Activated CD4-positive, CD25-positive, alpha-beta regulatory T cell treated with anti-CD3 and anti-CD28 coated beads, Interleukin-2, amount 50 U/mL, for 24 hours (primary cell): ENCODE measurements at places on chromosomes 7 and 10.

- no peak for ATAC-seq
Measured at GRCh38 chr7:20816372-20816959, 29.8 kb upstream of the SP8 start.

DNA sequence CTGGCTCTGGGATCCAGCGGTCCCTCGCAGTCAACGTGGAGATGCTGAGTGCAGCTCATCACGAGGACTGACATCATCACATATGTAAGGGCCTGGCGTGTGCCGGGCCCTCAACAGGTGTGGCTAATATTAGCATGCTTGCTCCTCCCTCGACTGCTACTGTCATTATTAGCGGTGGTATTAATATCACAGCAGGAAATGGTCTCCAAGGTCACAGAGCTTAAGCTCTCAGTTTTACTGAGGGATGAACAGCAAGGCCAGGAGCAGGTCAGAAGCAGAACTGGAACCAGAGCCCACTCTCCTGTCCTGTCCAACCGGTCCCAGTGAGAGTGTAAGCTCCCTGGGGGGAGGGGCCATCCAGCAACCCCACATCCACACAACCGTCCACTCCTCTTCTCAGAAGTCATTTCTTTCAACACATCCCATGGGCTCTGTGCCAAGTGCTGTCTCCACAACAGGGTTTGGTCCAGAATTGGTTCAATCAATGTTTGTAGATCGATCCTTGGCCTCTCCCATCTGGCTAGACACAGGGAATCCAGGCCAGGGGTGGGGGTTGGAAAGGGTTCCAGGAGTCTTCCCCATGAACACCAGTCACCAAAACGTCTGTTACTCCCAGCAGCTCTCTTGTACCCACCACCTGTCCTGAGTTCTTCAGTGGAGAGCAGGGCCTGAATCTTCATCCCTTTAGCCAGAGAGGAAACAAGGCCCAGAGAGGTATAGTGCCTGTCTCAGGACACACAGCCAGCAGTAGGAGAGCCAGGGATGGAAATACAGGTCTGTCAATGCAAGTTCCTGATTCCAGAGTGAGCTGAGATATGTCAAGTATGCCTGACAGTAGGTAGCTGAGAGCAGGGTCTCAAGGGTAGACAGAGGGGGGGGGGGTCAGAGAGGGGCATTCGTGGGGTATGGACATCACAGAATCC is 45.3 kb upstream of the ZMIZ1 start:
- no peak for ATAC-seq

GRCh38 chr7:129739427-129739826 is 127.9 kb downstream of the NRF1 start:
- no peak for ATAC-seq

GRCh38 chr7:131400681-131401176 is 73.1 kb downstream of the MKLN1 start:
- ATAC-seq: no peak

DNA sequence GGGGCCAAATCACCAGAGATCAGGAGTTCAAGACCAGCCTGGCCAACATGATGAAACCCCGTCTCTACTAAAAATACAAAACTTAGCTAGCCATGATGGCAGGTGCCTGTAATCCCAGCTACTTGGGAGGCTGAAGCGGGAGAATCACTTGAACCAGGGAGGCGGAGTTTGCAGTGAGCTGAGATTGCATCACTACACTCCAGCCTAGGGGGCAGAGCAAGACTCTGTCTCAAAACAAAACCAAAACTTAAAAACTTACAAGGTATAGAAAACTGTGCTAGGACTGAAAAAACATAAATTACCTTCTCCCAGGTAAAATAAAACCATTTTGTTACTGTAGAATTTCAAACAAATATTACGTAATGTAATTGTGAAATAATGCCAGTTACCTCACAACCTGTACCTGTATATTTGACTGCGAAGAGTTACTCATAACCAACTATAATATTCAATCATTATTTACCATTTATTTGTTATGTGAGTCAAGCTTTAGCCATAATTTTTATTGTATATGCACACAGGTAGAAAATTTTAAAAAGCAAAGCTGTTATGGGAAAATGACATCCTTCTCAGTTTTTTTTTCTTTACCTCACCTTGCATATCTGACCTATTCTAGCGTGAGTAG is 180.9 kb downstream of the SEMA3A start:
- no peak for ATAC-seq
